Endothelial cell (in vitro differentiated cells): ENCODE measurements at places on chromosomes 5 and 9. TPM values are rescaled to one million over a fixed set of nuclear protein-coding genes. Genes with fewer than 3 reads are reported as not detected.
A peak's percentile ranks its signal among the peaks of the same experiment; 100 is the strongest.

S100Z gene
- total RNA-seq, result 0.38 TPM

ZNF79 gene
- 12.6 TPM for total RNA-seq

NPR2 gene
- total RNA-seq, result 30.8 TPM

GSN gene
- total RNA-seq, result 205 TPM

SPINK1 gene
- not detected for total RNA-seq

BRIX1 gene
- total RNA-seq, result 21.2 TPM

PCDHA1 gene
- 0.13 TPM for total RNA-seq

EGR1 gene
- 2.1 TPM for total RNA-seq

LHX3 gene
- total RNA-seq, result not detected

DNA sequence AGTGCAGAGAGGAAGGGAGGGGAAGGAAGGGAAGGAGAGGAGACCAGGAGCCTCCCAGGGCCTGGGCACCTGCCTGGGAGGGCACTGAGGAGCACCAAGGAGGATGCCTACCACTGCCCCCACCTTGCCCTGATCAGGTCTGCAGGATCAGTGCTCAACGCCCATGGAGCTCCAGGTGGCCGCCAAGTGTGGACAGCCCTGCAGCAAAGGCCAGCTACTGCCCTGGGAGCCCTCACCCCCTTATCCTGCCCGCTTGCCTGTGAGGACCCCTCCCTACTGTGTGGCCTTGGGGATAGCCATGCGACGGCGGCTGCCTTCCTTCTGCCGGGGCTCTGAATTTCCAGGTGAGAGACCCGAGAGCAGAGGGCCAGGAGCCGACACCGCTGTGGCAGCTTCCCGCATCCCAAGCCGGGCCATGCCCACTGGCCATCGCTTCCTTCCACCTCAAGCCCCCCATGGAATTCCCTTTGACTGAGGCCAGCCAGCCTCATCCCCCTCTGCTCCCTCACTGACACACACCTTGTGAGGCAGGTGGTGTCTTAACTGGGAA is 12.4 kb downstream of the ADAMTS2 start:
- no peak for DNase-seq

GRCh38 chr5:107858788-107859187 is 188.1 kb upstream of the EFNA5 start:
- DNase-seq, result no peak

DNA sequence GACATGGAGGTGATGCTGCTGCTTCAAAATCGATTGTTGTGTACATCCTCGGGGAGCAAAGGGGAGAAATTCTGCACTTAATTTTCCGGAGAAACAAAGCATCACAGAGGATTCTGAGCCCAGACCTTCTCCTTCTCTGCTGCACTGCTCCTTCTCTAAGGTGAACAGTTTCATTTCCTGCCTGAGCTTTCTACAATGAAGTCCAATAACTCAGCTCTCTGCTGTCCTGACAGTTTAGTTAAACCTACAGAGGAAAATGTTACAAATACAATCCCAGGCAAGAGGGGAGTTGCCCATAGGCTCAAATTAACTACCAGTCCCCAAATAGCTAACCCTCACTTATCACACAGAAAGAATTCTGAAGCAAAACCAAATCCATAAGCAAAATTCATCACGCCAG is 206.3 kb downstream of the EFNA5 start:
- no peak for DNase-seq

DNA sequence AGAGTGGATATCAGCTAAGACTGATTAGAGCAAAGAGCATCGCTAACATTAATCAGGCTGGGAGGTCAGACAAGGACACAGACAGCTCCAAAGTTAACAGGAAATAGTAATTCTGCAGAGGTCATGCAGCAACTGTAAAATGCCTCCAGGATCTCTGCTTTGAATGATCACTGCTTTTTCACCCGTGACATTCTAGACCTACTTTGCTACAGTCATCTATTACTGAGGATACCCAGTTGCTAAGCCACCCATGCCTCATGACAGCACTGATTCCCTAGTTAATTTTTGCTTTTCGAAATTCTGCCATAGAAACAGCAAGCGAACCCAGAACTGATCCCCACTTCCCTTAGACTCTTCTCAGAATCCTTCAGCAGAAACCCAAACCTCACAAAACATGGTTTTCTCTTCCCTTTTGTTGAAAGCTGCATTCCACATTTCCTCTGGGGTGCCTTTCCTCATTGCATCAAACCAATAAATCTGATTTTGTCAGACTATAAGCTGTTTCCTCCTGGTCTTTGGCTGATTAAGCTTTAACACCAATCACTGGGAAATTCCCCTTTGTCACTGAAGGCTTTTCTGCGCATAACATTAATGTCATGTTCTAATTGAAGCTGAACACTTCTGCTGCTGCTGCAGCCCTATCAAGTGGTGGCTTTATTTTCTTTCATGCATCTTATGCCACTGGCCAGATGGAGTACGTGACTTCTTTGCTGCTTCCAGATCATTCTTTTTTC is 201.1 kb upstream of the CHD1 start:
- DNase-seq, result no peak

- DNase-seq, result no peak
These were observed 49.1 kb downstream of the SEMA4D start for GRCh38 chr9:89448821-89449220.

DNA sequence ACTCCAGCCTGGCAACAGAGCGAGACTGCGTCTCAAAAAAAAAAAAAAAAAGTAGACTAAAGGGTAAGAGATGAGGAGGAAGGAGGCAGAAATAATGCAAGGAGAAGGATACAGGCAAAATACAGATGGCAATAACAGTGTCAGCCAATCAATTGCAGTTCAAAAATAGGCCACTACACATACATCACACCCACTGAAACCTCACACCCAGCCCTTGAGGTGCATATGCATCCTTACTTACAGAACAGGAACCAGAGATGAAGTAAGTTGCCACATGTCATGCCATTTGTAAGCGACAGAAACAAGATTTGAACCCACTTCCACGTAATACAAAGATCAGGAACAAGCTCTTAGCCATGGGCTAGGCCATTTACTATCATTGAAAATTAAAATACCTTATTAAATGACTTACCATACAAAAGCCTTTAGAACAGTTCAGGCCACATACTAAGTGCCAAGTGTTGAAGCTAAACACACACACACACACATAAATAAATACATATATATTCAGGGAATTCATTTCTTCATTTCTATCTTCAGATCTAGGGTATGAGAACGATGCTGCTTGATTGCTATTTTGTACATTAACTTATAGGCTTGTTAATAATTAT is 98.4 kb downstream of the FNBP1 start:
- DNase-seq, result no peak

DNA sequence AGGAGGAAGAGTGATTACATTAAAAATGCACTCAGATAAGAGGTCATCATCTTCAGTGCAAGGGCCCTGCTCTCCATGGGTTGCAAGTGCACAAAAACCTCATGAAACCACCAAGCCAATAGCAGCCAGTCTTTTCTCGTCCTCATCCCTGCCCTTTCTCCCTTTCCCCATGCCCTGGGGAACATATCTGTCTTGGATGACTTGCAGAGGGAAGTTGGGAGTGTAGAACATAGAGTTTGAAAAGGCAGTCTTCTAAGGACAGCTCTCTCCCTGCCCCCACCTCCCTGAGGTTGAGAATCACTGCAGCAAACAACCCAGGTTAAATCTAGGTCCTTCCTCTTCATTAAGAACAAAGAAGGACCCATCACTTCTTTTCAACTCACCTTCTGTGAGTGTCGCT is 22.0 kb downstream of the DDX31 start:
- no peak for DNase-seq

DNA sequence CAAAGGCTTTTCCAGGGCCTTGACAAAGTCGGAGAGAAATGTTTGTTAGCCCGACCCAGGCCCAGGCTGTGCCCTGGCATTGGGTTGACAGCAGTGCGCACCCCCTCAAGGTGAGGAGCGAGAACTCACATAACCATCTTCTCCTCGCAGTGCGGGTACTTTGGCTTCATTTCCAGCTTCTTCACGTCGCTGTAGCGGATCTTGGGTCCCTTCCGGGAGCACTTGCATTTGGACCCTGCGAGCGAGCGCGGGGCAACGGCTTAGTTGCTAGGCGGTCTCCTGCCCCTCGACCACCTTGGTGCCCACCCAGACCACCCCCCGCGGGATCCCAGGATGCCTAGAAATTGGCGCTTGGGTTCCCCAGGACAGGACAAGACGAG is 496 bp downstream of the CXCL14 start:
- no peak for DNase-seq

DNA sequence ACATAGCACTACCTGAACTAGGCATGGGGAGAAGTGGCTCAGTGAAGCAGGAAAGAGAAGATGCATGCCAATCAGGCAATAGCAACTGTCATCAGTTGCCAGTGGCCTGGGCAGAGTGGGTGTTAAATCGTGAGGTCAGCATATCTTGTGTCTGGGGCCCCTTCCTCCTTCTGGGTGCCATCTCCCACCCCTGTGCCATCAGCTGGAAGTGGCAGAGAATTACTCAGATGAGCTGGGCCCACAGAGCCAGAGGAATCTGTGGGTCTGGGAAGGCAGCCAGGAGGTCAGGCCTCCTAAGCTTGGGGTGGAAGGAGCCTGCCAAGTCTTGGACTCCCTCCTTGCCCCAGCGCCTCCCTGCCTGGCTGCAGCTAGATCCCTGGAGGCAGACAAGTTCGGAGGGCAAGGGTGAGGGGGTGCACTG is 66.5 kb downstream of the GALNT12 start:
- no peak for DNase-seq

DNA sequence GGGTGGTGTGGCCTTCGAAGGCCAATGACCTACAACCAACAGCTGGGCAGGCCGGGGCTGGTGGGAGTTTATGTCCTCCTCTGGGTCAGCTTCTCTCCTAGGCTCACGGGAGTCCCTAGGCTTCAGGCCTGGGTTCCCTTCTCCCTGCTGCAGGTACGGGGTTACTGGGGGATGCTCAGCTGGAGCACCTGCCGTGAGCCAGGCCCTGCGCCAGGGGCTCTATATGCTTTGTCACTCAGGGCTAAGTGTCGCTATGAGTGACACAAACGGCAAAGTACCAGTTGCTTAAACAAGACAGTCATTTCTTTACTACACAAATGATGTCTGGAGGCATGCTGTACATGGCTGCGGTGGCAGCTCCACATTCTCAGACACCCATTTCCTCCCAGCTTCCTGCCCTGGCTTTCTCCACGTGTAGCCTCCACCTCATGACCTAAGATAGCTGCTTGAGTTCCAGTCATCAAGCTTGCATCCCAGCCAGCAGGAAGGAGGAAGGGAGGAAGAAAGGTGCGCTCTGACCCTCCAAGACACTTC is 22.5 kb upstream of the NINJ1 start:
- DNase-seq, result no peak

GRCh38 chr5:39426051-39426745 is 1.4 kb upstream of the DAB2 start:
- DNase-seq, result no peak

DNA sequence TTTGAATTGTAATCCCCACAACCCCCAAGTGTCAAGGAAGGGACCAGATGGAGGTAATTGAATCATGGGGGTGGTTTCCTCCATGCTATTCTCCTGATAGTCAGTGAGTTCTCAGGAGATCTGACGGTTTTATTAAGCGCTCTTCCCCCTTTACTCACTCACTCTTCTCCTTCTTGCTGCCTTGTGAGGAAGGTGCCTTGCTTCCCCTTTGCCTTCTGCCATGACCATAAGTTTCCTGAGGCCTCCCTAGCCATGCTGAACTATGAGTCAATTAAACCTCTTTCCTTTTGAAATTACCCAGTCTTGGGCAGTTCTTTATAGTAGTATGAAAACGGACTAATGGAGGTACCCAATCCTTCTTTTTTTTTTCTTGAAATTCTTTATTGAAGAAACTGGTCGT is 2.2 kb upstream of the CEP120 start:
- no peak for DNase-seq

DNA sequence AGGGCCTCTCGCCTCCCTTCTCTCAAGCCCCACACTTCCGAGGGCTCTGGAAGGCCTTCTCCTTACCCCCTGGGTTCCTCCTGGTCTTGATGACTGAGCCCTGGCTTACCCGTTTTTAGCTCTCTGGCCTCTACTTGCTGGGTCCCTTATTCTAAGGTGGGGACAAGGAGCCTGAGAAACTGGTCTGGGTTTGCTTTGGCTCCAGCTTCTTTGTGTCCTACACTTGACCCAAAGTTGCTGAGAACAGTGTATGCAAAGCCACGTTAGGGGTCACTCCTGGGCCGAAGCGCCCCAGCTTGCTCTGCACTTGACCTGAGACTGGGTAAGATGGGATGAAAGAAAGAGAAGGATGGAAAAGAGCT is 788 bp downstream of the ZNF346 start:
- DNase-seq, result no peak

GRCh38 chr9:99359336-99359735 is 137.3 kb downstream of the SEC61B start:
- no peak for DNase-seq

- DNase-seq, result peak; percentile 60
These were observed at the start of gene PHYKPL for GRCh38 chr5:178232124-178232919. Gene PHYKPL, minus strand, starts transcription at chr5:178232802. Its CDS starts 252 bp downstream, at chr5:178232550.

GRCh38 chr5:63022403-63022802 is 443.8 kb downstream of the LRRC70 start:
- no peak for DNase-seq

DNA sequence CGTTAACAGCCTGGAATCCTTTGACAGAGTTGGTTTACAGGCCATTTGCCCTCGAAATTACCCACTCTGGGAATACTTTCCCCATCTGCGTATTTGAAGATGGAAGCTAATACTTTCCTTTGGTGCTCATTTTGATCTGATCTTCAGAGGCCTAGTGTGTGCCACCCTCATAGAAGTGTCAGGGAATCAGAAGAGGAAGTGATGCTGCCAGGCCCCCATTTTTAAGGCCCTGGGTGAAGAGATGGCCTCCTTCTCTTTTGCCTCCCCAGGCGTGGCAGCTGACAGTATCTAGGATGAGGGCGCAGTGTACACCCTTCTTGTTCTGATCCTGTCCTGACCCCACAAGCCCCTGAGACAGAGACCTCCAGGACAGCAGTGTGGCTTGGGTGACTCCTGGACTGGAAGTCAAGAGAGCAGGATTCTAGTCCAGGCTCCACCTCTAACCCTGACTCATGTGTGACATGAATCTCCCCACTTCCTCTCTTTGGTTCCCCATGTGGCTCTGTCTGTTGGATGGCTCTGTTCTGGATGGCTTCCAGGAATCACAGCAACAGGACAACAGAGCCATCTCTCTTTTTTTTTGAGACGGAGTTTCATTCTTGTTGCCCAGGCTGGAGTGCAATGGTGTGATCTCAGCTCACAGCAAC is 27.8 kb downstream of the CSF1R start:
- DNase-seq, result no peak

DNA sequence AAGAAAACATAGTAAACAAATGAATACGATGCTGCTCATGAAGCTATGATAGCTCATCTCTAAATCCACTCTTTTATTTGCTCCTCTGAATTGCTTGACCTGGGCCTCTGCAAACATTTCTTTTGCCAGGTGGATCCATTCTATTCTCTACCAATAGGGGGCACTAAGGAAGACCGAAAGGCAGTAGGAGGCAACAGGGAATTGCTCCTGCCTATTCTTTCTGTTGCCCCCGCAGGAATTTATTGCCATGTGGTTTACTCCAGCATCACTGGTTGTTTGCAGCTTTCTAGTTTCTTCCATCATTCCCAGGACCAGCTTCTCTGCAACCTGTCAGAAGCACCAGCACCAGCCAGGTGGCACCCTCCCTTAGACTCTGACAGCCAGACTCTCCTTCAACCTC is 5.3 kb downstream of the GAPT start:
- DNase-seq, result no peak
